ENCODE measurements at places on chromosomes 12 and 14.

- no peak for DNase-seq
- H3K36me3 ChIP-seq, result no peaks in the 10 kb centered on the region
- no peak overlapping the region for H3K4me3 ChIP-seq
- no peak overlapping the region for H3K27ac ChIP-seq
- H3K27me3 ChIP-seq, result no peaks in the 10 kb centered on the region
These were observed 550.1 kb downstream of the SLC6A15 start for GRCh38 chr12:84362552-84362897.

DNA sequence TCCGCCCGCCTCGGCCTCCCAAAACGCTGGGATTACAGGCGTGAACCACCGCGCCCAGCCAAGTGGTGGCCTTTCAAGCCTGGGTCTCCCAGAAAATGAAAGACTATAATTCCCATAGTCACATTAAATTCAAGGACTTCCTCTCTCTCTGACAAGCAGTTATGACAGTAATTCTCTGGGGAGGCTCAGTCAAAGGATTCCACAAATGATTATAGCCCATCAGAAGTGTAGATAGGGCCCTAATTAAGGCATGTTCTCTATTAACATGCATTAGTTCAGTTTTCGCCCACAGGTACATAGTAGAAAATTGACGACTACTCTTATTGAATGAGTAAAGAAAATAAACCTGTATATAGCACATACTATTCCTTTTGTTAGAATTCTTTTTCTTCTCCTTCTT is 16.4 kb downstream of the PRMT8 start:
- no peaks in the 10 kb centered on the region for H3K4me1 ChIP-seq
- no peak overlapping the region for H3K27ac ChIP-seq
- no peak overlapping the region for H3K4me3 ChIP-seq
- no peaks in the 10 kb centered on the region for H3K36me3 ChIP-seq
- DNase-seq, result no peak
- peaks cover 20% of the 10 kb centered on the region for H3K27me3 ChIP-seq

- H3K4me1 ChIP-seq, result no peaks in the 10 kb centered on the region
- no peak overlapping the region for H3K27ac ChIP-seq
- no peaks in the 10 kb centered on the region for H3K36me3 ChIP-seq
- H3K27me3 ChIP-seq, result no peaks in the 10 kb centered on the region
These were observed 421.8 kb upstream of the PDE3A start for GRCh38 chr12:19946550-19946949.

- no peak within 1 kb of the TSS for H3K27ac ChIP-seq
- no peaks in the 10 kb centered on the region for H3K27me3 ChIP-seq
- H3K36me3 ChIP-seq, result no peaks in the 10 kb centered on the region
- H3K4me1 ChIP-seq, result peaks cover 7% of the 10 kb centered on the region
These were observed at the start of gene ART4 for GRCh38 chr12:14843425-14843887. Gene ART4, minus strand, starts transcription at chr12:14843526. Its CDS starts 413 bp downstream, at chr12:14843113.

GRCh38 chr12:124411953-124412645 is 117.2 kb downstream of the RFLNA start:
- no peaks in the 10 kb centered on the region for H3K4me1 ChIP-seq
- no peak overlapping the region for H3K4me3 ChIP-seq
- H3K36me3 ChIP-seq, result peaks cover 17% of the 10 kb centered on the region
- no peak overlapping the region for H3K27ac ChIP-seq
- DNase-seq, result no peak

- peak; percentile 32 for DNase-seq
- peaks cover 36% of the 10 kb centered on the region for H3K4me1 ChIP-seq
- H3K4me3 ChIP-seq, result peak within 1 kb of the TSS; percentile 92
- H3K27me3 ChIP-seq, result no peaks in the 10 kb centered on the region
These were observed at the start of the genes AMIGO2 and PCED1B for GRCh38 chr12:47079468-47079980. Gene AMIGO2, minus strand, starts transcription at chr12:47079959. Its CDS starts 957 bp downstream, at chr12:47079002. Gene PCED1B, plus strand, starts transcription at chr12:47079621. Its CDS starts 155,443 bp downstream, at chr12:47235064.

- H3K36me3 ChIP-seq, result no peaks in the 10 kb centered on the region
- H3K27ac ChIP-seq, result no peak overlapping the region
- no peaks in the 10 kb centered on the region for H3K27me3 ChIP-seq
- no peak for DNase-seq
- no peak overlapping the region for H3K4me3 ChIP-seq
- no peaks in the 10 kb centered on the region for H3K4me1 ChIP-seq
These were observed 708.0 kb downstream of the MED13L start for GRCh38 chr12:115569345-115570068.

DNA sequence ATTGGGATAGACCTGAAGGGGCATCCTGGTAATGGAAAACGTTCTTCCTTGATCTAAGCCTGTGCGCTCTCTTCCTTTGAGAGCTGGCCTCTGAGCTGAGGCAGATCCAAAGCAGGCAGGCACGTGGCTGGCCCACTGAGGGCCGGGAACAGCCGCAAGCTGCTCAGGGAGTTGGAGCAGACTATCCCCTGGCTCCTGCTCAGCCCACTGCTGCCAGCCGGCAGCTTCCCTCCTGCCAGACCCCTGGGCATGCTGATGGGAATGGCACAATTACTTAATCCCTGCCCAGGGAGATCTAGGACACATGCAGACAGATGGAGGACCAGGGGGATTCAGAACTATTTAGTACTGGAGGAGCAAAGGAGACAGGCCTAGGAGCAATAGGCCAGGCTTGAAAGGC is 14.4 kb downstream of the NEUROD4 start:
- DNase-seq, result no peak
- H3K27ac ChIP-seq, result no peak overlapping the region
- H3K4me3 ChIP-seq, result no peak overlapping the region
- no peaks in the 10 kb centered on the region for H3K36me3 ChIP-seq
- H3K4me1 ChIP-seq, result peaks cover 16% of the 10 kb centered on the region
- H3K27me3 ChIP-seq, result peaks cover 4% of the 10 kb centered on the region

DNA sequence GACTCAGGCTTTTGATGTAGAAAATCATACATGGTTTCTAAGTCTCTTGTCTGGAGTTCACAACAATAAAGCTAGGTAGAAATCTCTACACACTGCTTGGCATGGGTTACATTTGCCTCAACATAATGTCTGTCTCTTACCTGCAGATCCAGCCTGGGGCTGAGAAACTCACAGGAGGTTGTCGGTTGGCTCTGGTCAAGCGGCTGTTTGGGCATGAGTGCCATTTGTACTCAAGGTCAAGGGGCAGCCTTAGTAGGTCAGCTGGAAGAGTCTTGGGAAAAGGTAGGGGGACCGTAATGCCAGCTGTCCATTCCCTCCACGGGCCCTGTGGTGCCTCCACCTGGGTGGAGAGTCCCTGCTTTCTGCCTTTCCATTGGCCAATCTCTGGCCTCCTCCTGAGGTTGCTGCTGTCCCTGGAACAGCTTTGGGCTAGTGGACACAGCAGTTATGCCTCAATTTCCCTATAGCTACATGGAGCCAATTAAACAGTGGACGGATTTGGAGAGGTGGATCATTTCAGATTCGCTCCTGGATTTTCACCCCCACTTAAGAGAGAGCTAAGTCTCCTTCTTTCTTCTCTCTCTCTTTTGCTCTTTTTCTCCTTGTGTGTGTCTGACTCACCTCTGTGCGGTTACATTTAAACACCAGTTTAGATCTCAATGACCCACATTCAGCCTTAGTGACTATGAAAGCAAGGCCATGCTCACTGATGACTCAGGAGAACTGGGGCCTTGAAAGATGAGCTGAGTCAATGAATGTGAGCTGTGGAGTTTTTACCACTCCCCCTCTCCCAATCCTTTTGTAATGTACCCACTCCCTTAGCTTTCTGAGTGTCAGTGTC is 132.8 kb upstream of the HIF1A start:
- peaks cover 23% of the 10 kb centered on the region for H3K4me1 ChIP-seq
- H3K27ac ChIP-seq, result peak overlapping the region; percentile 33
- H3K27me3 ChIP-seq, result no peaks in the 10 kb centered on the region
- no peak for DNase-seq
- H3K36me3 ChIP-seq, result no peaks in the 10 kb centered on the region

- no peak overlapping the region for H3K27ac ChIP-seq
- no peaks in the 10 kb centered on the region for H3K4me1 ChIP-seq
- H3K4me3 ChIP-seq, result no peak overlapping the region
- H3K36me3 ChIP-seq, result no peaks in the 10 kb centered on the region
These were observed 9.1 kb downstream of the MEG3 start for GRCh38 chr14:100834794-100835547.

All from memory B cell (primary cell).